ENCODE measurements at places on chromosomes 16 and 17.

- DNase-seq: no peak
Measured at GRCh38 chr17:80825471-80826345, 165.9 kb upstream of the CHMP6 start.

- peak; percentile 24 for DNase-seq
Measured at GRCh38 chr16:83215406-83216001, 588.7 kb downstream of the CDH13 start.

GRCh38 chr16:12100124-12100647 is 123.7 kb downstream of the SNX29 start:
- DNase-seq: no peak

DNA sequence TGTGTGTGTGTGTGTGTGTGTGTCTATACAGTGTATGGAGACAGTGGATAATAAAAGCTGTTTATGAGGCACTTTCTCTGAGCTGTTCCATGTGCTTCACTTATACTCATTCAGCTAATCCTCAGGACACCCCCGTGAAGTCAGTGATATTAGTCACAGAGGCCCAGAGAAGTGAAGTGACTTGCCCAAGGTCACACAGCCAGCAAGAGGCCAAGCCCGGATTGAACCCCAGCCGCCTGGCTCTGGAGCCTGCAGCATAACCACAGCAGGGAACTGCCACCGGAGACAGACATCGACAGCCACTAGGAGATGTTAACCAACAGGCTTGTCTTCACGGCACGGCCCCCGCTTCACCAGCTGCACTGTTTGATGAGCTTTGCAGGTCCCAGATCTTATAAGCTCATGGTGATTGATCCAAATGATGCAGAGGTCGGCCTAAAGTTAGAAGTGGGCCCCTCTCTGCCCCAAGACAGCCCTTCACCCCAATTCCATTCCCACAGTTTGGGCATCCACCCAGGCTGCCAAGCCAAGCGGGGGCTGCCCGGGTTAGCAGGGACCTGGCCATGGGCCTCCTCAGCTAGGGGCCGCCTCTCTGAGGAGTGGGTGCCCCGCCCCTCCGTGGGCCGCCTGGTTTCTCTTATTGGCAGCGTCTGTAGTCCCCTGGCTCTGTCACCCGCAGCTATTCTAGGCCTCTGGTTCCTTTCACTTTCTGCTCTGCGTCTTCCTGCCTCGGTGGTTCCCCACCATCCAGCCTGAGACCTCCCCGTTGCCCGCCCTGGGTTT is 30.9 kb downstream of the SOCS1 start:
- DNase-seq: no peak

GRCh38 chr17:78444392-78444791 is 65.9 kb downstream of the PGS1 start:
- no peak for DNase-seq

GRCh38 chr17:78392295-78392694 is 13.8 kb downstream of the PGS1 start:
- no peak for DNase-seq

- DNase-seq: no peak
Measured at GRCh38 chr17:55090079-55090492, 121.5 kb downstream of the STXBP4 start.

DNA sequence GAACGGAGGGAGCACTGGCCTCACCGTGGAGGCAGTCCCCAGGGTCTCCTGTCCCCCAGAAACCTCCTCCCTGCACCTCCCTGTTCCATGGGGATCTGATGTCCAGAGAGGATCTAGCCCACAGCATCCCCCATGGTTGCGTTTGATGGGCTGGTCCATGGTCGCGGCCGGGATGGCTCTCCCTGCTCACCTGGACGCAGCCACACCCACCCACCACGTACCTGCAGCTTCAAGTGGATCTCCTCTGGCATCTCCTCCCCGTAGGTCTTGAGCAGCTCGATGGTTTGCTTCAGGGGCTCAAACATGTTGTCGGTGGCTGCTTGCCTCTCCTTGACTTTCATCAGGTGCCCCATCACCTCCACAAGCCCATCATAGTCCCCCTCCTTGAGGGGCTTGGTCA is 47.9 kb downstream of the DNAH17 start:
- DNase-seq: no peak

DNA sequence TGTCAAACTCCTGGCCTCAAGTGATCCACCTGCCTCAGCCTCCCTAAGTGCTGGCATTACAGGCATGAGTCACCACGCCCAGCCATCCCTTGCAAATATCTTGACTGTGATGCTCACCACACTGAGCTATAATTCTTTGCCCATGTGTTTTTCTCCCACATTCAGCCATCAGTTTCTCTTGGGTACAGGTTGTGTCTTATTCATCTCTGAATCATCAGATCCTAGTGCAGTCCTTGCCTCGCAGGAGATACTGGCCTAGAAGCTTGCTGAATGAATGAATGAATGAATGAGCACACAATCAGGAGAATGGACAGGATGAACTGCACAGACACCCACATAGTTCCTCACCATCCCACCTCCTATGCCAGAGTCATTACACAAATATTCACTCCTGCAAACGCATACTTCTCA is 24.4 kb upstream of the ETV4 start:
- DNase-seq: no peak

GRCh38 chr17:78421534-78422266 is 43.3 kb downstream of the PGS1 start:
- peak; percentile 56 for DNase-seq

DNA sequence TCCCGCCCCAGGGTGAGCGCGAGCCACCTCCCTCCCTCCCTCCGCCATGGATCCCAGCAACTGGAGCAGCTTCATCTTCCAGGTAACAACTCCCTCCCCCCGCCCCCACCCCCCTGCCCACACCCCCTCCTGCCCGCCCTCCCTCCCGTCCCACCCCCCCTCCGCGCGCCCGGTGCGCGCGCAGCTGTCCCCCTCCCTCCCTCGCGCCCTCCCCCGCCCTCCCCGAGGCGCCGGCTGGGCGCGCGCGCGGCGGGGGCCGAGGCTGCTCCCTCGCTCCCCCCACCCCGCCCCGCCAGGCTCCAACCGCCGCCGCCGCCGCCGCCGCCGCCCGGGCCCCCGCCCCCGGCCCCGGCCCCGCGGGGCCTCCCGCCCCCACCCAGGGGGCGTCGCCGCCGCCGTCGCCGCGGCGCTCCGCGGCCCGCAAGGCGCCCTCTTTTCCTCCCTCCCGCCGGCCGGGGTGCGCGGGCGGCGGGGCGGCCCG is at the start of gene MAZ:
Gene MAZ, plus strand, starts transcription at position 431 of the 481 bp plus-strand sequence. CDS start 173 bp downstream, outside the sequence.
- DNase-seq: peak; percentile 60

- DNase-seq: peak; percentile 39
Measured at GRCh38 chr16:57530104-57530521, 6.3 kb downstream of the CCDC102A start.

- DNase-seq: no peak
Measured at GRCh38 chr16:85084841-85085510, 27.3 kb downstream of the CIBAR2 start.

DNA sequence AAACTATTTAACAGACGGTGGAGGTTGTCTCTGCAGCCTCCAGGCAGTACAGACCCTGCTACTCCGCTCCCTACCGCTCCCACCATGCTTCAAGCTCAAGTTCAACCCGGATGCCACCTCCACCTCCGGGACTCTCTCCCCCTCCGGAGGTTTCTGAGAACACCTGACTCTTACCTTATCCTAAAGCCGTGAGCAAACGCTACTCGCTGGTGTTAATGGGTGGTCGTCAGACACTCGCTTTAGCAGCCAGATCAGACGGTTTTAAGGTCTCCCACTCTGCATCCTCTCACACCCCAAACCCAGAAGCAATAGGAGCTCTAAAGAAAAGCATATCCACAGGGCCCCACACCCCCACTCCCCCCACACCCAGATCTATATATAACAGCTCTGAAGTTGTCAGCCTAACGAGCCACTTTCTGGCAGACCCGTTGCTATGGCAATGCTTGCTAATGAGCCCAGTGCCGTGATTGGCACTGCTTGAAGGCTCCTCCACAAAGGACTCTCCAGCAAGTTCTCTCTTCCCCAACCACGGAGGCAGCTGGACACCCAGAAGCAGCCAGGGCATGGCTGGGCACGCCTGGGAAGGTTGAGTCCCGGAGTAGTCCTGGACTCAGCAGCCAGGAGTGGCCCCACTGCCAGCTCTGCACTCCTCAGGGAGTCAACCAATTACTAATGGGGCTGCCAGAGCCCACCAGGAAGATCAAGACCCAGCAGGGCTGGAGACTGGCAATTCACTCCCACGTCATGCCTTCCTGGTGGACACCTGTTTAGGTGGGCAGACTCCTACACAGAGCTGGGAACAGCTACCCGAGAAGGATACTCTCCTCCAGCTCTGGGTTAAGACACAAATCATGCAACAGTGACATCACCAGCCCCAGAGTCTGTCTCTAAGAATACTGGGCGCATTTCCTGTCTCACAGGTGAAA is 121.2 kb upstream of the RCVRN start:
- no peak for DNase-seq

- DNase-seq: no peak
Measured at GRCh38 chr17:17749025-17749772, 67.9 kb downstream of the RAI1 start.

GRCh38 chr17:28460901-28461300 is 12.5 kb upstream of the SLC13A2 start:
- DNase-seq: no peak

DNA sequence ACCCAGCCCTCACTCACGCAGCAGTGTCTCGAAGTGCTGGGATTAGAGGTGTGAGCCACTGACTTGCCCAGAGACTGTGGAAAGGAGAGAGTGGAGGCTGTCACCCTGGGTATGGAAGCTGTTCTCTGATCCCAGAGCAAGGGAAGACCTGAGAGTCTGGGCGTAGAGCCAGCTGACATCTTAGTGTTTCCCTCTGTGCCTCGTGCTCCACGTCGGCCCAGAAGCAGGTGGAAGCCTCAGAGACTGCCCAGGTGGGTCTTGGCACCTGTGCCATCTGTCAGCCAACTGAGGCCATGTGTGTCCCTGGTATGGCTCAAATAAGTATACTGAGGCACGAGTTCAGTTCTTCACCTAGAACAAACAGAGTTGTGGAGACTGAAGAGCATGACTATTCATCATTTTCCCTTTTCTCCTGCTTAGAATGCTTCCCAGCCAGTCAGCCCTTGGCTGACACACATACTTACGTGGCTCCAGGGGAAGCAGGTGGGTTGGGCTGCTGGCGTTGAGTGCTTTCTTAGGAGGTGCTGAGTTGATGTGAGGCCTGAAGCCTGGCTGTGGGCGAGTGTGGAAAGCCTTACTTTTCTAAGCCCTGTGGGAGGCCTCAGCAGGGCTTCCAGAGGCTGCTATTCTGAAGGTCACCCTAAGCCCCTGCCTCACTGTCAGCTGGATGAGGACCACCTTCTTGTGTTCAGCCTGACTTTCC is 8.1 kb downstream of the CTRL start:
- no peak for DNase-seq

DNA sequence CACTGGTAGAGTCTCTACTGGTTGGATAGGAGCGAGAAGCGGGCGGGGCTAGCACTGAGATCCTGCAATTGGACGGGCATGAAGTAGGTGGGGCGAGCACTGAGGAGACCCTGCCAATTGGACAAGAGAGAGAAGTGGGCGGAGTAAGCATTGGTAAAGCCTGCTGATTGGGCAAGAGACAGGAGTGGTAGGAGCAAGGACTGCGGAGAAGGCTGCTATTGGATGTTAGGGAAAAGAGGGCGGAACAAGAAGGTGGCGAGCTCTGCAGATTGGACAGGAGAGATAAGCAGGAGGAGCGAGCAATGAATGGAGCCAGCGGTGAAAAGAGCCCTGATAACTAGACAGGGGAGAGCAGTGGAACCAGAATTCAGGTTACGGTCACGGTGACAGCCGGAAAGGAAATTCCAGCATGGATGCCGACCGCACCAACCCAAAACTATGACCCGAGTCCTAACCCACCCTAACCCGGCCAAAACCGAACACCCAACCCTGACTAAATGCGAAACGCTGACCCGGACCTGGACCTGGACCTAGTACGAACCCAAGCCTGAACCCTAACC is 4.8 kb downstream of the SCGB1C2 start:
- DNase-seq: no peak

DNA sequence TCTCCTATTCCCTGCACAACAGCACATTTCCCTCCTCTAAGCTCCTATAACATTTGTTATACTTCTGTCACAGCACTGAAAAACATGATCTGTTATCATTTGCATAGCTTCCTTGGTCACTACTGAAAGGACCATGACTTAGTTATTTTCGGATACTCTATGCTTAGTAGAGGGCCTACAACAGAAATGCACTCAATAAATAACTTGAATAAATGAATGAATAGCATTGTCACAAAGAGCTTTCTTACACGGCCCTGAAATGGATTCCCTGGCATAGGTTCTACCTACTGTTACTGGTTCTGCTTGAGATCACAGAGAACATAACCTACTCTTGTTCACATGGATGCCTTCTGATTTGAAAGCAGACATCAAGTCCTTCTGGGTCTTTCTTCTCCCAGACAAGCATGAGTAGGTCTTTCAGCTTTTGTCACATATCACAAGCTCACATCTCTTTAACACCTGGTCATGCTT is 41.6 kb downstream of the MYO1D start:
- DNase-seq: no peak

DNA sequence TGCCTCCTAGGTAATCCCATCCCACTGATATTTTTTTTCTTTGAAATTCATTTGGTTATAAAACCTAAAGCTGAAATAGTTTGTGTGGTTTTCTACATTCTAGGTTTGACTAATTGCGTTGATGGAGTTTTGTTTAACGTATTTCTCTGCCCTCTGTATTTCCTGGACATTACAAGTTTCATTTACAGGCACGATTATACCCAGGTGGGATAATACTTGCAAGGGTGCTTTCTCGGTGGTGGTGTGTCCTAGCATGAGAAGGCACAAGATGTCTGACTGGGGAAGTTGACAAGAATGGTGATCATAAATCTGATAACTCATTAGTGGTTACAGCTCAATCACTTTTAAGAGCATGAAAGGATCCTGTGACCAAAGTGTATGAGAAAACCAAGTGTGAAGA is 45.0 kb downstream of the DYNLRB2 start:
- DNase-seq: no peak

- no peak for DNase-seq
Measured at GRCh38 chr16:76278980-76279379, 1.8 kb downstream of the CNTNAP4 start.

DNA sequence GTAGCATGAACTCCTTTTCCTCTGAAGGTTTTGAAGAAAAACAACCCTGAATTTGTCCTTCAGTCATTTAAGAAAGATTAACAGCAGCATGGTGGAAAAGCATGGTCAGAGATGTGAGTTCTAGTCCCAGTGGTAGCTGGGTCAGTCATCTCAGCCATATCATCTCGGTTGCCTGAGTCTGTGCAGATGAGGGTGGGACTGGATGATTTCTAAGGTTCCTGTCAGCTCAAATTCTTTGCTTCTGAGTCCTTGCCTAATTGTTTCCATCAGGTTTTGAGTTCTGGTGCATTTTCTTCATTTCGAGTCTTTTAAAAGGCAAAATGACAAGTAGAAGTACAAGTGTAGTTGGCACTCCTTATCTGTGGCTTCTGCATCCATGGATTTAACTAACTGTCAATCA is 63.9 kb downstream of the TNRC6C start:
- no peak for DNase-seq

GRCh38 chr16:79576602-79577001 is 23.9 kb downstream of the MAF start:
- DNase-seq: no peak

Data from stimulated activated CD4-positive, alpha-beta T cell treated with anti-CD3 and anti-CD28 coated beads, Interleukin-1b, Interleukin-23, amount 100 ng/mL, for 1 hour (primary cell).